ENCODE measurements at places on chromosomes 6 and 20.

- ATAC-seq, result no peak
Observed at GRCh38 chr20:31605902-31606803, 1.1 kb downstream of the ID1 start.

- no peak for ATAC-seq
Observed at GRCh38 chr6:169289257-169289618, 35.6 kb upstream of the THBS2 start.

- no peak for ATAC-seq
Observed at GRCh38 chr6:71582820-71583219, 294.2 kb downstream of the OGFRL1 start.

GRCh38 chr6:54768494-54768893 lies 78.1 kb upstream of the FAM83B start:
- no peak for ATAC-seq

GRCh38 chr20:58550275-58551059 lies 35.3 kb upstream of the APCDD1L start:
- no peak for ATAC-seq

DNA sequence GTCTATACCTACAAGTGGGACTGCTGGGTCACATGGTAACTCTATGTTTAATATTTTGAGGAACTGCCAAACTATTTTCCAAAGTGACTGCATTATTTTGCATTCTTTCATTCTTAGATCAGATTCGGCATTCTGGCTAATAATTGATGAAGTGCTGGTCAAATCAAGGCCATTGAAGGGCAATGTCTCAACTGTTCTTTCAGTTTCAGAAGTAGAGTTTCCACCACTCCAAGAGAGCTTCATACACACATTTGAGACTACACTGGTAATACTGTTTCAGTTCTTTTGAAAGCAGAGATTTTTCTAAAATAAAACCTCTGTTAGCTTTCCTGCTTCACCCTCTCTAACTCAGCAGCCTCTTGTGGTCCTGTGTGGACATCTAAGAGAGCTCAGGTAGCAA lies 154.5 kb downstream of the CFAP61 start:
- no peak for ATAC-seq

DNA sequence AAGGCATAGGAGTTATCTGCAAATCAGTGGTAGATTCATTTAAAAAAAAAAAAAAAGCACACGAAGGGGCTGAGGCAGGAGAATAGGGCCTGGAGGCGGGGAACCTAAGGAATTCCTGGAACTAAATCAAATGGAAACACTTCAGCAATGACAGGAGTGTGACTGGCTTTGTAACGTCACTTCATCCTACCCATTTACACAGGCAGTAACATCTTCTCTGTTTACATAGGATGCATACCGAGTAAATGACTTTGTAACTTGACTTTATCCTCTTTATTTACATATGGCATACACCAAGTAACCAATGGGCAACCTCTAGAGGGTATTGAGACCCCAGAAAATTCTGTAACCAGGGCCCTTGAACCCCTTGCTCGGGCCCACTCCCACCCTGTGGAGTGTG lies 56.4 kb upstream of the IYD start:
- no peak for ATAC-seq

GRCh38 chr6:139765825-139766285 lies 391.4 kb upstream of the CITED2 start:
- ATAC-seq, result peak; percentile 38
